SJSA1 (cell line): ENCODE measurements at places on chromosomes 3 and 15. TPM values are rescaled to one million over a fixed set of nuclear protein-coding genes. Genes with fewer than 3 reads are reported as not detected.

DNA sequence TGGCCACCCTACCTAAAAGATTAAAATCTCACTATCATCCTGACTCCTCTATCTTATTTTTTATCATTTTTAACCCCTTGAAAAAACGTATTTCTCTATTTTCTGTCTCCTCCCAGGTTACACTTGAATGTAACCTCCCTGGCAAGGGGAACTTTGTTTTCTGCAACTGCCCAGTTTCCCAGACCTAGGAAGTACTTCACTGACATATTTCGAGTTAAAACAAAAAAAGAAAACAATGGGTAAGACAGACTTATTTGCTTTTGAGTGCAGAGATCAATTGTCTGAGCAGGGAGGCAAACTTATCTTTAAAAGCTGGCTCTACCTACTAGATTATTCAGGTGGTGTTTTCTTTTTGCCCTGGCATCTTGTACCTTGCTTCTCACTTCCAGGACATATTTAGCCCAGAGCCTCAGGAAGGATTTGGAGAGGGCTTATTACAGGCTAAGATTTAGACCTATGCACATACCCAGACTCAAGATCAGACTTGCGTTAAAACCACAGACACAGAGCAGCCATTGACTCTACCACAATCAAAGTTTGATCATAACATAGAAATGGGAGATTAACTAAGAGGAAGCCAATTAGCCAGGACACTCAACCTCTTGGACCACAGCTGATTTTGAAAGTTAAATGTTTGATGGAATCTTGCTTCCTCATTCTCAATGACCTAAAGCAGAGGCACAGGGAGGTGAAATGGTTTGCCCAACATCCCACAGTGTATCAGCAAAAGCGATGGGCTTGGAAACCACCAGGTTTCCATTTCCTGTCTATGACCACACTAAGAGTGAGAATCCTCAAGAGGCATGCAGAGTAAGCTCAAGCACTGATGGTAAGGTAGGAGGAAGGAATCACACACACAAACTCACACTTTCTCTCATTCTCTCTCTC, 169.5 kb upstream of the THBS1 start:
- H3K27me3 ChIP-seq, result no peaks in the 10 kb centered on the region
- no peak overlapping the region for H3K4me3 ChIP-seq
- no peak for DNase-seq
- H3K36me3 ChIP-seq, result no peaks in the 10 kb centered on the region
- H3K4me1 ChIP-seq, result 0 out of 2 replicates have a peak, but pooled peaks cover 4% of the 10 kb centered on the region

- no peak for DNase-seq
- H3K4me1 ChIP-seq, result peaks cover 11% of the 10 kb centered on the region
- no peak overlapping the region for H3K4me3 ChIP-seq
- no peaks in the 10 kb centered on the region for H3K27me3 ChIP-seq
- no peak overlapping the region for H3K27ac ChIP-seq
Measured at GRCh38 chr15:48825075-48825474, 14.2 kb upstream of the CEP152 start.

- no peaks in the 10 kb centered on the region for H3K36me3 ChIP-seq
- H3K4me1 ChIP-seq, result no peaks in the 10 kb centered on the region
- DNase-seq, result no peak
- H3K27me3 ChIP-seq, result peaks cover 5% of the 10 kb centered on the region
- no peak overlapping the region for H3K4me3 ChIP-seq
Measured at GRCh38 chr3:185272033-185272432, 18.2 kb upstream of the EHHADH start.

DNA sequence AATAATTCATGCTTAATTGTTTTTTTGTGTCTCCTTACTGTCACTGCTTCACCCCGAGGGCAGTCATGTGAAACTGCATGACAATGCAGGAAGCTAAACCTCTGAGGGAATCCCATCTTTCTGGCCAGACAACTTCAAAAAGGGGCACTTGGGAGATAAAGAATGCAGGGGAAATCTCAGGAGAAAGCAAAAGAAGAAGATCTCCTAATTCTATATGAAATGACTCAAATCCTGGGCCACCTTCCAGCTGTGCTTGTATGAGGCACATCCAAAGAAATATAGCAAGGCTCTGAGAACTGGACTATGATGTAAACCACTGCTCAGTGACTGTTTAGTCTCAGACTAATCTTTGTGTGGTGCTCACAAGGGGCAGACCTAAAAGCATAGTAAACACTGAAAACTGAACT, 22.6 kb upstream of the UMPS start:
- no peaks in the 10 kb centered on the region for H3K27me3 ChIP-seq
- peak overlapping the region; percentile 15; the same call in 1 of the 2 replicates for H3K27ac ChIP-seq
- peaks cover 8% of the 10 kb centered on the region for H3K4me1 ChIP-seq
- DNase-seq, result peak; percentile 65

- no peak for DNase-seq
- no peak overlapping the region for H3K4me3 ChIP-seq
- H3K36me3 ChIP-seq, result no peaks in the 10 kb centered on the region
Measured at GRCh38 chr3:167305340-167305890, 74.7 kb downstream of the ZBBX start.

- no peak for DNase-seq
- no peaks in the 10 kb centered on the region for H3K36me3 ChIP-seq
- no peak overlapping the region for H3K27ac ChIP-seq
- no peaks in the 10 kb centered on the region for H3K27me3 ChIP-seq
Measured at GRCh38 chr3:37910671-37911400, 49.2 kb downstream of the CTDSPL start.

GRCh38 chr3:30277494-30277893, 328.9 kb upstream of the TGFBR2 start:
- H3K4me3 ChIP-seq, result no peak overlapping the region
- DNase-seq, result no peak
- H3K36me3 ChIP-seq, result no peaks in the 10 kb centered on the region

GRCh38 chr3:44125882-44126281, 115.8 kb upstream of the TOPAZ1 start:
- no peaks in the 10 kb centered on the region for H3K27me3 ChIP-seq
- H3K4me3 ChIP-seq, result no peak overlapping the region
- no peak for DNase-seq
- no peak overlapping the region for H3K27ac ChIP-seq

- peak; percentile 35 for DNase-seq
- peaks cover 9% of the 10 kb centered on the region for H3K4me1 ChIP-seq
- no peak overlapping the region for H3K27ac ChIP-seq
- H3K36me3 ChIP-seq, result peaks cover 50% of the 10 kb centered on the region
- no peak overlapping the region for H3K4me3 ChIP-seq
- no peaks in the 10 kb centered on the region for H3K27me3 ChIP-seq
Measured at GRCh38 chr3:51955893-51956770, 951 bp downstream of the GPR62 start.

- DNase-seq, result no peak
- H3K4me1 ChIP-seq, result peaks cover 42% of the 10 kb centered on the region
- H3K27me3 ChIP-seq, result no peaks in the 10 kb centered on the region
- H3K4me3 ChIP-seq, result no peak overlapping the region
Measured at GRCh38 chr3:184488577-184488976, 73.0 kb upstream of the EPHB3 start.

RETNLB gene
- not detected in 2 replicates for total RNA-seq

GRCh38 chr15:46300716-46301115, 665.9 kb downstream of the SQOR start:
- no peak overlapping the region for H3K27ac ChIP-seq
- H3K27me3 ChIP-seq, result no peaks in the 10 kb centered on the region
- H3K4me3 ChIP-seq, result no peak overlapping the region
- no peak for DNase-seq

DPH3 gene
- total RNA-seq, result 12.6 and 25.0 TPM in 2 replicates

TMC3 gene
- 0.03 TPM in 1 of 2 replicates, not detected in the other for total RNA-seq

DNA sequence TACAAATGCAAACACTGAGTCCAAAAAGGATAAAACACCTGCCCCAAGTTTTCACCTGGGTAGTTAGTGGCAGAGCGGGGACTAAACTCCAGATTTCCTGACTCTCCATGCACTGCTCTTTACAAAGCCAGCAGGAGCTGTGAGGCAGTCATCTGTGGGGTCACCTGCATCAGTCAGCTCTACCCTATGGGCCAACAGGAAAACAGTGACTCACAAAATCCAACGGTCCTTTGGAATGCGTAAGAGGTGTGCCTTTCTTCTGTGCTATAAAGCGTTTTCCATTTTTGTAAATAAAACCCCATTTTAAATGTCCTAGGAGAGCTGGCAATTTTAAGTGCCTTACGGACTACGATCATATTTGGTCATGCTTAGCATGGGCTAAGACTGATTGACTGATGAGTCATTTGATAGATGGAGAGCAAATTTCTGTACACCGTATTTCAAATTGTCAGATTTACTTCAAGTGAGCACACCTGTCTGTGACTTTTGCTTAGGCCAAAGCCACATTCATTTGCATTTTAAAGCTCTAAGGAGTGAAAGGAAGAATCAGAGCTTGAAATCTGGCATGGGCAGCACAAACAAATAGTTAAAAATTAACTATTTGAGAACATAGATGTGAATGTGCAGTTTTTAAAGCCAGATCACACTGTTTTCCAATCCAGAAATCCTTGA, 4.4 kb upstream of the COL8A1 start:
- no peak for DNase-seq
- H3K4me1 ChIP-seq, result peaks cover 45% of the 10 kb centered on the region
- no peaks in the 10 kb centered on the region for H3K27me3 ChIP-seq

DNA sequence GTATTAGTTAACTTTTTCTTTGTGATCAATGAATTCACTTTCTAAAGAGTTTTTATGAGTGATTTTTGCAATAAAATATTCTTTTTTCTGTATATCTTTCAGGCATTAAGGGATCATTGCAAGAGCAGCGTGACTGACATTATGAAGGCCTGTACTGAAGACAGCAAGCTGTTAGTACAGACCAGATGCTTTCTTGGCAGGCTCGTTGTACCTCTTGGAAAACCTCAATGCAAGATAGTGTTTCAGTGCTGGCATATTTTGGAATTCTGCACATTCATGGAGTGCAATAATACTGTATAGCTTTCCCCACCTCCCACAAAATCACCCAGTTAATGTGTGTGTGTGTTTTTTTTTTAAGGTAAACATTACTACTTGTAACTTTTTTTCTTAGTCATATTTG, 24.4 kb downstream of the SELENOT start:
- no peak overlapping the region for H3K4me3 ChIP-seq
- no peaks in the 10 kb centered on the region for H3K27me3 ChIP-seq
- H3K27ac ChIP-seq, result no peak overlapping the region
- peaks cover 6% of the 10 kb centered on the region for H3K4me1 ChIP-seq
- H3K36me3 ChIP-seq, result peaks cover 24% of the 10 kb centered on the region

- no peak overlapping the region for H3K4me3 ChIP-seq
- H3K27ac ChIP-seq, result no peak overlapping the region
- DNase-seq, result no peak
- H3K4me1 ChIP-seq, result peaks cover 9% of the 10 kb centered on the region; the same call in 1 of the 2 replicates
- H3K36me3 ChIP-seq, result no peaks in the 10 kb centered on the region
Measured at GRCh38 chr15:56469483-56469882, 4.5 kb upstream of the MNS1 start.

- H3K4me1 ChIP-seq, result peaks cover 89% of the 10 kb centered on the region
- no peak for DNase-seq
- H3K36me3 ChIP-seq, result no peaks in the 10 kb centered on the region; the same call in 1 of the 2 replicates
Measured at GRCh38 chr15:32864841-32865240, 147.0 kb downstream of the GREM1 start.

GRCh38 chr3:141302364-141303141, 65.8 kb upstream of the ZBTB38 start:
- H3K4me3 ChIP-seq, result no peak overlapping the region
- H3K36me3 ChIP-seq, result no peaks in the 10 kb centered on the region
- DNase-seq, result peak; percentile 51
- peaks cover 6% of the 10 kb centered on the region for H3K4me1 ChIP-seq

ISLR2 gene
- total RNA-seq, result not detected in 2 replicates

DNA sequence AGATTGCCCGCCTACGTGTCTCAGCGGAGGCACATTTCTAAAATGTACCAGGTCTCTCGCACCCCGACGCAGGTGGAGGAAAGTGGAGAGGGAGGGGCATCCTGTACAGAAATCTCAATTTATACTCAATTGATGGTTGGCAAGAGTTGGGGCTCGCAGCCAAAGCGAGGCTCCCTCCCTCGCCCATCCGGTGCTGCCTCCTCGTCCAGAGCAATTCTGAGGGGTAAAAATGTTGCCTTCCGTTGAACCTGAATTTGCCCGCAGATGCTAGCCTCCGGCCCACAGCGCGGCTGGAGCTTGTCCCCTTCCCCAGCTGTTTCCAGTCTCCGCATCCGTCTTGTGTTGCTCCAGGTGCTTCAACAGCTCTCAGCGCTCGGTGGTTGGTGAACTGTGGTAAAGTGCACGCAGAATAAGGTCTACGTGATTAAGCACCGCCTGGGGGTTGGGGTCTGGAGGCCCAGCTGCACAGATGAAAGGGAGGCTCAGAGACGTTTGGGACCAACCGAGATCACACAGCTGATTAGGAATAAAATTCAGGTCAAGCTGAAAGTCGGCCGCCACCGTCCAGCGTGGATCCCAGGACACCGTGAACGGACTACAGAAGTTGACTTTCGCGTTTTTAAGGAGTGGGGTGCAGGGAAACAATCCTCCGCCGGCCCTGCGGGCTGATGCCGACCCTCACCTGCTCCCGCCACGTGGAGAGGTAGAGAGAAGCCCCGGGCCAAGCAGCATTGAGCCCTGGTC, 846 bp upstream of the POLG start:
- no peak for DNase-seq
- H3K36me3 ChIP-seq, result peaks cover 40% of the 10 kb centered on the region
- no peaks in the 10 kb centered on the region for H3K27me3 ChIP-seq
- peaks cover 29% of the 10 kb centered on the region for H3K4me1 ChIP-seq
- H3K4me3 ChIP-seq, result peak overlapping the region; percentile 7

DNA sequence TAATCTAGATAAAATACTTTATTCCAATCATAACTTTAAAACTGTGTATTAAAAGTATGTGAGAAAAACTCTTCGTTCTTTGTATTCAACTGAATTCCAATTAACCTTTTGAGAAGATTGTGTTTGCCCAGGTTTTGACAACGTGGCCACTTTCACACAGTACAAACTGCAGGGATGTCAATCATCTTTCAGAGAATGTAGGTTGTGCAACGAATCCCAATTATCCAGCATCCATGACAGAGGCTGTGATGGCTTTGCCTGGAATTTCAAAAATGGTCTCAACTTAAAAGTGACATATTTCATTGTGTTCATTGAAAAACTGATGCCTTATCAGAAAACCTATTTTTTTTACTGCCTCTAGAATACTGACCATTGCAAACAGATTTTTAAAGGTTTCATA, 615.1 kb upstream of the KCNMB2 start:
- no peaks in the 10 kb centered on the region for H3K27me3 ChIP-seq
- H3K4me1 ChIP-seq, result no peaks in the 10 kb centered on the region
- no peak for DNase-seq
- H3K27ac ChIP-seq, result no peak overlapping the region
- no peaks in the 10 kb centered on the region for H3K36me3 ChIP-seq

FAM174B gene
- 0.05 TPM in 1 of 2 replicates, not detected in the other for total RNA-seq

- no peak overlapping the region for H3K27ac ChIP-seq
- no peaks in the 10 kb centered on the region for H3K27me3 ChIP-seq
- H3K4me3 ChIP-seq, result no peak overlapping the region
- H3K4me1 ChIP-seq, result no peaks in the 10 kb centered on the region
- DNase-seq, result no peak
- H3K36me3 ChIP-seq, result no peaks in the 10 kb centered on the region
Measured at GRCh38 chr3:127647166-127647844, 18.3 kb downstream of the PODXL2 start.

DNA sequence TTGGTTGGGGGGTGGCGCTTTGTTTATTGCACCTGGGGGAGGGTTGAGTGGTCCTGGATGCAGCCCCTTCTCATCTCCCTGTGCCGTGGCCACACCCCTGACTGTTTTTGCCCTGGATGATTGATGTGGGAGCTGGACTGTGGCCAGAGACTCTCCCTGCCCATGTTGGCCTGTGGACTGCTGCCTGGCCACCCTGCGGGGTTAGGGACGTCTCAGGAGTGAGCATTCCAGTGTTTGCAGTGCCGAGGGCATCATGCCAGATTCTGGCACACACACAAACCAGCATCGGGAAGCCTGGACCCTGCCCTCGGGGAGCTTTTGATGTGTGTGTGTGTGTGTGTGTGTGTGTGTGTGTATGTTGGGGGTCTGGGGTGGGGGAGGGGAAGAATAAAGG, 15.8 kb downstream of the APBA2 start:
- no peak overlapping the region for H3K27ac ChIP-seq
- H3K36me3 ChIP-seq, result no peaks in the 10 kb centered on the region; the same call in 1 of the 2 replicates
- no peaks in the 10 kb centered on the region for H3K27me3 ChIP-seq
- peaks cover 35% of the 10 kb centered on the region for H3K4me1 ChIP-seq
- no peak for DNase-seq
